ENCODE measurements at places on chromosomes 7 and 10.
A peak's percentile ranks its signal among the peaks of the same experiment; 100 is the strongest.

DNA sequence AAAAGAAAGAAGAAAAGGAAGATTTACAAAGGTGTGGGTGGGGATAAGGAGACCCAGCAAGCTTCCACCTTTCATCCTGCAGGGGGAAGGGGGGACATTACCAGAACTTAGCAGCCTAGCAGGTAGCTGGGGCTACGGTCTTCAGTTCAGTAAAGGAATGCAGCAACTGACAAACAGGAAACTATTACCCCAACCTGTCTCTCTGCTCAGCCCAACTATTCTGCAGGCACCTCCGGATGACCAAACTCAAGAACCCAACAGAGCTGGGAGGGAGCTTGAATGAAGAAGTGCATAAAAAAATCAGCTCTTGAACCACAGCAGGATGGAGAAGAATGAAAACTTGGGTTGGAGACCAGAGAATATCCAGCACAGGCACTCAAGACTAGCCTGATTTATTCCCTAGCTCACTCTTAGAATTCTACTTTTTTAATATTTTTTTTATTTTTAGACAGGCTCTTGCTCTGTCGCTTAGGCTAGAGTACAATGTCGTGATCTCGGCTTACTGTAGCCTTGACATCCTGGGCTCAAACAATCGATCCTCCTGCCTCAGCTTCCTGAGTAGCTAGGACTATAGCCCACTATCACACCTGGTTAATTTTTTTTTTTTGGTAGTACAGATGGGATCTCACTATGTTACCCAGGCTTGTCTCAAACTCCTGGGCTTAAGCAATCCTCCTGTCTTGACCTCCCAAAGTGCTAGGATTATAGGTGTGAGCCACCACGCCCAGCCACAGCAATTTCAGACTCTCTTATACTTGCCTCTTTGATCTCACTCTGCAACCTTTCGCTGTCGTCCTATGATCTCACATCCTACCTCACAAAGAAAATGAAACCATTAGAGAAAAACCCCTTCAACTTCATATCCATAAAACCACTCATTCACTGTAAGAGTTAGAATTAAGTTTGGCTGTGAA lies 18.5 kb upstream of the C10orf67 start:
- H3K36me3 ChIP-seq, result no peaks in the 10 kb centered on the region
- no peak for DNase-seq
- H3K4me3 ChIP-seq, result no peak overlapping the region
- H3K27ac ChIP-seq, result no peak overlapping the region
- H3K4me1 ChIP-seq, result peaks cover 13% of the 10 kb centered on the region

DNA sequence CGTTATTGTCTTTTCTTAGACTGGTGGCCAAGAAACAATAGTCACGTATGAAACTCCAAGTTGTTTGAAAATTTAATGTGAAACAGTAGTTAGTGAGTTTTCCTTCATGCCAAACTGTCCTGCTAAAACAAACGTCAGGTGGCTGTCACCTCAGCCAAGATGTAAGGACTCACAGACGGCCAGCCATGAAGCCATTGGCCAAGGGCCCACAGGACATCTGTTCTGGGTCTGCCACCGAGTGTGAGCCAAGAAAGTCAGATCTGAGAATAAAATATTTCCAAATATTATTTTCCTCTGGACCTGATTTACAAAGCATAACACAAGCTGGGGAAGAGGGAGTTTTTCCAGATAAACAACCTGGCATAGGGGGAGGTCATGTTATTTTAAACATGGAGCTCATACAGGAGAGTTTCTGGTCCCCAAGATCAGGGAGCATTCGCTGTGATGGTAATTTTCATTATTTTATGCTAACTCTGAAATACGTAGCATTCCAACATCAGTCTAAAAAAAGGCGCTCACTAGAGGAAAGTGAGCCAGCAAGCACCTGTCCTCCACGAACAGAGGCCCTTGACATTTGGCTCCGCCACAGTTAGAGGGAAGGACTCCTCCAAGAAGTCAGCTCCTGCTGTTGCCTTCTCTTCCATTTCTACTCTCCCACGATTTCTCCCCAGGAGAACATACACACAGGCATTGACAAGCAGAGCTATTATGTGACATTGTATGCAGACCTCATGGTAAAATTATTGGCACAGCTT lies 38.9 kb upstream of the LANCL2 start:
- no peaks in the 10 kb centered on the region for H3K36me3 ChIP-seq
- H3K4me1 ChIP-seq, result no peaks in the 10 kb centered on the region
- H3K27me3 ChIP-seq, result no peaks in the 10 kb centered on the region
- no peak overlapping the region for H3K4me3 ChIP-seq

- no peaks in the 10 kb centered on the region for H3K36me3 ChIP-seq
- H3K27me3 ChIP-seq, result no peaks in the 10 kb centered on the region
- H3K4me1 ChIP-seq, result no peaks in the 10 kb centered on the region
- H3K4me3 ChIP-seq, result no peak overlapping the region
- no peak overlapping the region for H3K27ac ChIP-seq
- no peak for DNase-seq
Observed at GRCh38 chr7:54705436-54705835, 53.6 kb downstream of the SEC61G start.

- no peaks in the 10 kb centered on the region for H3K4me1 ChIP-seq
- H3K27me3 ChIP-seq, result peaks cover 7% of the 10 kb centered on the region
- no peak overlapping the region for H3K27ac ChIP-seq
- no peak for DNase-seq
- H3K4me3 ChIP-seq, result no peak overlapping the region
Observed at GRCh38 chr10:71978476-71978875, 14.3 kb downstream of the CHST3 start.

DNA sequence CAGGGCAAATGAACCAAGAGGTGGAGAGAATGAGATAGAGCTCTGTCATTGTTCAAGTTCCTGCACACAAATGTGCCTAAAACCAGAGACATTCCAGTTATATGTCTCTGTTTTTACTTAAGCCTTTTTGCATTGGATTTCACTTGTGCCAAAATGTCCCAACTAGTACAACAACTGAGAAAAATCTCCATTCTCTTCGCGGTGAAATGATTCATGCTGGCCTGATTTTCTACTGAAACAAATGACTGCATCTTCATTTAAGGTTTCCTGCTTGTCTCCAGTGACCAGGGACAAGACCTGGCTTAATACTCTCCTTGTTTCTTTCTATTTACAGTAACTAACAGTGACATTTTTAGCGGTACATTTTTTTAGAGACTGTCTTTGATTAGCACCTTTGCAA lies 714.9 kb downstream of the KCNMA1 start:
- no peaks in the 10 kb centered on the region for H3K27me3 ChIP-seq
- no peaks in the 10 kb centered on the region for H3K36me3 ChIP-seq
- no peak overlapping the region for H3K27ac ChIP-seq
- H3K4me3 ChIP-seq, result no peak overlapping the region
- no peak for DNase-seq

GRCh38 chr7:129784437-129784782 lies 168.3 kb downstream of the UBE2H start:
- no peak for DNase-seq
- no peak overlapping the region for H3K27ac ChIP-seq
- no peak overlapping the region for H3K4me3 ChIP-seq
- H3K36me3 ChIP-seq, result no peaks in the 10 kb centered on the region
- no peaks in the 10 kb centered on the region for H3K4me1 ChIP-seq

GRCh38 chr7:134462337-134462925 lies 3.5 kb upstream of the AKR1B1 start:
- no peak for DNase-seq
- H3K4me3 ChIP-seq, result no peak overlapping the region
- H3K4me1 ChIP-seq, result peaks cover 19% of the 10 kb centered on the region
- no peak overlapping the region for H3K27ac ChIP-seq
- no peaks in the 10 kb centered on the region for H3K27me3 ChIP-seq

- H3K4me1 ChIP-seq, result no peaks in the 10 kb centered on the region
- no peak for DNase-seq
- H3K27me3 ChIP-seq, result no peaks in the 10 kb centered on the region
- H3K36me3 ChIP-seq, result no peaks in the 10 kb centered on the region
Observed at GRCh38 chr10:88019753-88020152, 156.3 kb downstream of the PTEN start.

GRCh38 chr7:66529883-66530610 lies 98.6 kb upstream of the KCTD7 start:
- no peaks in the 10 kb centered on the region for H3K27me3 ChIP-seq
- peaks cover 6% of the 10 kb centered on the region for H3K36me3 ChIP-seq
- H3K27ac ChIP-seq, result no peak overlapping the region
- H3K4me3 ChIP-seq, result no peak overlapping the region

GRCh38 chr7:100818366-100818765 lies 9.0 kb downstream of the EPHB4 start:
- H3K27ac ChIP-seq, result no peak overlapping the region
- no peaks in the 10 kb centered on the region for H3K4me1 ChIP-seq
- DNase-seq, result no peak
- H3K27me3 ChIP-seq, result no peaks in the 10 kb centered on the region
- no peak overlapping the region for H3K4me3 ChIP-seq

DNA sequence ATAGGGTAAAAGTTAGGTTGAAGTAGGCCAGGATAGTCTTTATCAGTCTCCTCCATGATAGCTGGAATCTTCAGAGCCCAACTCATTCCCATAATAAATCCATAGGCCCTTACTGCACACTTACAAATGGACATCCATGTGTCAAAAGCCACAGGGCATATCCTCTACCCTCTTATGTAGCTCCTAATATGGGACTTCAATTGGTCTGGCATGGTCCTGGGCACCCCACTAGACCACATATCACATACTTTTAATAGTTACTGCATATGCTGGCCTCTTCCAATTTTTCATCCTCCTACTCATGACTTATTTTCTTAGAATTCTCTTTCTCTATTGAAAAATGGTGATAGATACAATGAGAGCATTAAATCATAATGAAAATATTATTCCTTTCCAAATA lies 169.3 kb downstream of the MAGI2 start:
- no peak overlapping the region for H3K27ac ChIP-seq
- no peaks in the 10 kb centered on the region for H3K36me3 ChIP-seq
- DNase-seq, result no peak
- H3K4me1 ChIP-seq, result no peaks in the 10 kb centered on the region
- no peak overlapping the region for H3K4me3 ChIP-seq

GRCh38 chr10:61943674-61944378 lies 42.3 kb downstream of the ARID5B start:
- no peak for DNase-seq
- H3K4me3 ChIP-seq, result no peak overlapping the region
- H3K36me3 ChIP-seq, result no peaks in the 10 kb centered on the region
- peaks cover 9% of the 10 kb centered on the region for H3K4me1 ChIP-seq
- H3K27ac ChIP-seq, result no peak overlapping the region
- no peaks in the 10 kb centered on the region for H3K27me3 ChIP-seq

GRCh38 chr7:23410446-23411183 lies 59.7 kb downstream of the IGF2BP3 start:
- no peak overlapping the region for H3K27ac ChIP-seq
- H3K36me3 ChIP-seq, result no peaks in the 10 kb centered on the region
- DNase-seq, result no peak
- H3K27me3 ChIP-seq, result no peaks in the 10 kb centered on the region
- no peak overlapping the region for H3K4me3 ChIP-seq
- no peaks in the 10 kb centered on the region for H3K4me1 ChIP-seq

DNA sequence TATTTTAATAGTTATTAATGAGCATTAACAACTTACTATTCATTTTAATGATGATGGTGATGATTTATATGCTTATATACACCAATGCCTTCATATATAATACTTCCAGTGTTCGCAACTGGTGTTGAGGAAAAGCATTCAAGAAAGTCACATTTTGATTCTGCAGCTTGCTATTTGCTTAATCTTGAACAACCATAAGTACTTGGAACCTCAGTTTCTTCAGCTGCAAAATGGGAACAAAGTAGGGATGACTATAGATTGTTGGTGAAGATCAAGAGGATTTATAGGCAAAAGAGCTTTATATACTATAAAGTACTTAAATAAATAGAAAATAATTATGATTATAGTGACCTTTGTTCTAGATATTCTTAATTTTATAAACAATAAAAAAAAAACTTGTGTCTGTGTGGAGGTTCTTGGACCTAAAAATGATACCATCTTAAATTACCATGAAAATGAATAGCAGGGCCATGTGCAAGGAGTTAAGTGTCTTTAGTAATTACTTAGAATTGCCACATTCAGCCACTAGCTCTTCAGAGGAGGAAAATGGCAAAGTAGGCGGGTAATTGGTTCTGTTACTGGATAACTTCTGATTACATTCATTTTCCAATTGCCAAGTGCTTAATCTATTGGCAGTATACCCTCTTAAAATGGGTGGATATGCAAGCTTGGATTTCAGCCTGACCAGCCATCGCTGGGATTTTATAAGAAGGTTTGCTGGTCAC lies 4.5 kb downstream of the ARID5B start:
- H3K27ac ChIP-seq, result no peak overlapping the region
- DNase-seq, result no peak
- peaks cover 24% of the 10 kb centered on the region for H3K4me1 ChIP-seq

DNA sequence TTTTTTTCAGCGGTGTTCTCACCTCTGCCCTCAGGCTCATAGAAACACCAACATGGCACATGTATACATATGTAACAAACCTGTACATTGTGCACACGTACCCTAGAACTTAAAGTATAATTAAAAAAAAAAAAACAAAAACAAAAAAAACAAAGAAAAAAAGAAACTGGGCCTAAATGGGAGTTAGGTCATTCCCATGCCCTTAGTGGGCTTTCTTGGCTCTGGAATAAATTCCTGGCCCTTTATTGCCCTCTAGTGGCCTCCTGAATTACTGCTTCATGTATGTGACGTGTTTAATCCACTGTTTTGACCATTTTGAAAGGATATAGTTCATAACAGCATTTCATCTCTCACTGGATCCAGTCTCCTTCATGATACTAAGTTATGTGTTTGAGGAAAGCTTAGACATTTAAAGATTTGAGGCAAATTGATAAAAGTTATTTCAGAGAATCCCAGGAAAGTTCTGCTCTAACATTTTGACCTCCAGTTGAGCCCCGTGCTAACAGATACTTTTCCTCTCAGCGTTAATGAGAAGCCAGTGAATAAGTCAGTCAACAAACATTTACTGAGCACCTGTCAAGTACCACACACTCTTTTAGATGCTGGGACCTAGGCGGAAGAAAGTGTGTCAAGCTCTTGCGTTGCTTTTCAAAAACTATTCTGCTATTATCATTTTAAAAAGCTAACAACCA lies 54.7 kb upstream of the SYPL1 start:
- peak; percentile 51 for DNase-seq
- no peak overlapping the region for H3K27ac ChIP-seq
- no peak overlapping the region for H3K4me3 ChIP-seq
- H3K4me1 ChIP-seq, result no peaks in the 10 kb centered on the region
